Kidney epithelial cell (primary cell): ENCODE measurements at places on chromosomes 6 and 20. TPM values are rescaled to one million over a fixed set of nuclear protein-coding genes. Genes with fewer than 3 reads are reported as not detected.

DNA sequence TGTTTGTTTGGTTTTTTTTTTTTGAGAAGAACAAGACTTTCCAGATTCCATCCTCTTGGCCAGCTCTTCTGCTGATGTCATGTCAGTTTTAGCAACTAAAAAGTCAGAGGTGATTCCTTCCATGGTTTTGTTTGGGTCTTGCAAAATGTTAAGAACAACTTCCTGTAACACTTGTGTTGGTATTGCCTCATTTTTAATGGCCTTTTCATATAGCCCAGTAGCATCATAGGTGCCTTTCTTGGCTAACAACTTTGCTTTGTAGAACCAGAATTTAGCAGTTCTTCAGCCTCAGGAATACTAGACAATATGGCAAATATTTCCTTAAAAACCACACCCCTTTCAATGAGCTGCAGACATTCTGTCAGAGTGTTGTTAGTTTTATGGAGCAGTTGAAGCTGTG lies 99.5 kb upstream of the SIRPG start:
- DNase-seq: no peak

The IL17A gene
- not detected in 2 replicates for total RNA-seq

The HLA-DQA1 gene
- total RNA-seq: 0.21 TPM in 2 replicates

The SPATS1 gene
- total RNA-seq: not detected in 2 replicates

- no peak for DNase-seq
Observed at GRCh38 chr20:50347284-50348063, 156.8 kb downstream of the CEBPB start.

DNA sequence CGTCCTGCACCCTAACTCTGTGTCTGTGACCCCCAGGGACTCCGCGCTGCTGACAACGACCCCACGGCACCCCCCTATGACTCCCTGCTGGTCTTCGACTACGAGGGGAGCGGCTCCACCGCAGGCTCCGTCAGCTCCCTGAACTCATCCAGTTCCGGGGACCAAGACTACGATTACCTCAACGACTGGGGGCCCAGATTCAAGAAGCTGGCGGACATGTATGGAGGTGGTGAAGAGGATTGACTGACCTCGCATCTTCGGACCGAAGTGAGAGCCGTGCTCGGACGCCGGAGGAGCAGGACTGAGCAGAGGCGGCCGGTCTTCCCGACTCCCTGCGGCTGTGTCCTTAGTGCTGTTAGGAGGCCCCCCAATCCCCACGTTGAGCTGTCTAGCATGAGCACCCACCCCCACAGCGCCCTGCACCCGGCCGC lies 129.0 kb downstream of the TAF4 start:
- DNase-seq: no peak

DNA sequence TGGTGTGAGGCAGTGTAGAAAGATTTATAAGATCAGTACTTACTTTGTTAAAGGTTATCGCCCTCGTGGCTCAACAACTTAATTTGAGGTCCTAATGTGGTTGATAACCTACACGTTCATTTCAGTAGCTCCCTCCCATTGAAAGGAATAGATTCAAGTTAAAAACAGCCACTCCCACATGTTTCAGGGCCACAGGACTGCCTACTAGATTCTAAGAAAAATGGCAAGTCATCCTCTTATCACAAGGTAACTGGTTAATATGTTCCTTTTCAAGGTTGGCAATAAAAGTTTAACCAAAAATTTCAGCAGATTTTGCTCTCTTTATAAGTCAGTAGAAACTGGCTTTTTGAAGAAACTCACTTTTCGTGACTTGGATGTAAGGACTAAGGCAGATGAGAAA lies 17.1 kb downstream of the GSTA2 start:
- no peak for DNase-seq

GRCh38 chr6:111781041-111781708 lies 92.1 kb downstream of the FYN start:
- no peak for DNase-seq

- no peak for DNase-seq
Observed at GRCh38 chr6:7526755-7527154, 14.7 kb upstream of the DSP start.

GRCh38 chr6:56528412-56528841 lies 114.3 kb downstream of the DST start:
- DNase-seq: peak; percentile 55
